A549 treated with dexamethasone at 1 μM for 4 hours (cell line): ENCODE measurements at places on chromosomes 4 and X. TPM values are rescaled to one million over a fixed set of nuclear protein-coding genes. Genes with fewer than 3 reads are reported as not detected.

Gene SLC26A1
- total RNA-seq: 0.12 to 0.26 TPM (median 0.18 TPM) in 5 replicates

Gene NLRP2B
- total RNA-seq: not detected in 5 replicates

Gene RBMXL3
- total RNA-seq: not detected in 5 replicates

Gene WAS
- total RNA-seq: 0.30 to 0.42 TPM (median 0.36 TPM) in 4 of 5 replicates, not detected in the other

Gene IL1RAPL1
- 0.06 TPM in 1 of 5 replicates, not detected in the others for total RNA-seq

Gene PNCK
- total RNA-seq: 0.07 to 0.41 TPM (median 0.18 TPM) in 5 replicates

Gene MAPK10
- 0.27 to 0.75 TPM (median 0.47 TPM) in 5 replicates for total RNA-seq

Gene L1CAM
- total RNA-seq: 18.1 to 23.9 TPM (median 20.8 TPM) in 5 replicates

Gene GAGE2A
- total RNA-seq: not detected in 5 replicates

Gene SPP1
- total RNA-seq: 145 to 200 TPM (median 167 TPM) in 5 replicates

Gene TEX13D
- total RNA-seq: not detected in 5 replicates

Gene AFP
- 1.4 to 2.6 TPM (median 1.8 TPM) in 5 replicates for total RNA-seq

Gene CXCR3
- total RNA-seq: 0.06 to 0.12 TPM (median 0.10 TPM) in 5 replicates

Gene CPZ
- 0.11 to 0.40 TPM (median 0.26 TPM) in 5 replicates for total RNA-seq

Gene MAB21L2
- not detected in 5 replicates for total RNA-seq

Gene LANCL3
- total RNA-seq: not detected in 5 replicates

Gene SLC10A3
- 29.1 to 41.5 TPM (median 40.6 TPM) in 5 replicates for total RNA-seq

Gene SLC9B1
- 0.10 to 0.18 TPM (median 0.13 TPM) in 5 replicates for total RNA-seq

Gene SSX1
- total RNA-seq: not detected in 5 replicates
